ENCODE measurements at places on chromosomes 2 and 18.

DNA sequence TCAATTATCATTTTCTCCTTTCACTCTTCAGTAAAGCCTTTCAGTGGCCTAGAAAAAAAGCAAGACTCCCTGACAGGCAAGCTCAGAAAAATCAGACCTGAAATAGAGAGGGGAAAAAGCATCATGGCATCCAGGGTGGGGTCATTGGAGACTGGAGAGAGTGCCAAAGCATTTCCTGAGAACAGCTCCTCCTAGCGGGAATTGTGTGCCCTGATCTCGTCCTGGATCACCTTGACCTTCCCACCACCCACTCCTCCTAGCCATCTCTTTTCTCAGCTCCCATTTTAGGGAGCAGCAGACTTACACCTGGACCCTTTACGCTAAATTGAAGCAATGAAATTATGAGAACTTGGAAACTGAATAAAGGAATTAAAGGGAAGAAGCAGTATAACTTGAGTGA is 176.6 kb downstream of the VWC2L start:
- DNase-seq: no peak

DNA sequence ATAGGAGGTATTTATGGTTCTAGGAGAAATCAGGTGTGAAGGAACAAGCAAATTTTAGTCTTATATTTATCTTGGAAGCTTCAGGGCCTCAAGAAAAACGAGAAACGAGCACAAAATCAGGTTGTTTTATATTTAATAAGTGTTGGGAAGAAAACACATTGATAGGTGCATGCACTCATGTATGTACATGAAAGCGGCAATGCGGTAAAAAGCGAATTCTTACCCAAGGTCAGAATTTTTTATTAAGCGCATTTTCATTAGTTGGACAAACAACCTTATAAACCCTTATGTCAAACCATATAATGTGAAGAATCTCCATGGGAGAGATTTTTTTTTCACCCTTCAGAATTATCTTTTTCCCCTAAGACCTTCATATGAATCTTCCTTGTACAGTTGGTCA is 25.4 kb downstream of the SLC66A3 start:
- no peak for DNase-seq

- DNase-seq: no peak
These were observed 45.0 kb downstream of the WDR75 start for GRCh38 chr2:189486237-189486770.

- no peak for DNase-seq
These were observed 55.9 kb upstream of the EPAS1 start for GRCh38 chr2:46241344-46241743.

GRCh38 chr2:204544961-204545860 is at the start of gene PARD3B:
Gene PARD3B (plus strand): TSS chr2:204545475. CDS start chr2:204546000, 525 bp downstream.
- DNase-seq: no peak

- DNase-seq: no peak
These were observed 7.8 kb upstream of the ETAA1 start for GRCh38 chr2:67389286-67389685.

- no peak for DNase-seq
These were observed 338.3 kb downstream of the GULP1 start for GRCh38 chr2:188629753-188630527.

DNA sequence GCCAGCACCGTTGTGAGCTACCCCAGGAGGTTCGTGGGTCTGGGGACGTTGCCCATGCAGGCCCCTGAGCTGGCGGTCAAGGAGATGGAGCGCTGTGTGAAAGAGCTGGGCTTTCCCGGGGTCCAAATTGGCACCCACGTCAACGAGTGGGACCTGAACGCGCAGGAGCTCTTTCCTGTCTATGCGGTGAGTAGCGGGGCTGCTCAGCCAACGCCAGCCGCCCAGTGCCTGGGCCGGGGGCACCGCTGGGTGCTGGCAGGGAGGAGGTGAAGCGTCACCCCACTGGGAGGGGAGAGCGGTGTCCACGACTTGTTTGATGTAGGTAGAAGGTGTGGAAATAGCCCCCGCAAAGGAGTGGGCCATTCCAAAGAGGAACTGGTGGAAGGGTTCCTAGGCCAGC is 25.0 kb downstream of the ACMSD start:
- no peak for DNase-seq

GRCh38 chr2:99480390-99480789 is 9.4 kb downstream of the REV1 start:
- DNase-seq: no peak

- no peak for DNase-seq
These were observed 29.9 kb upstream of the STAT4 start for GRCh38 chr2:191180713-191181112.

- DNase-seq: no peak
These were observed 31.0 kb downstream of the NAT8 start for GRCh38 chr2:73611193-73611592.

GRCh38 chr2:240737512-240737911 is 45.8 kb downstream of the AQP12A start:
- no peak for DNase-seq

DNA sequence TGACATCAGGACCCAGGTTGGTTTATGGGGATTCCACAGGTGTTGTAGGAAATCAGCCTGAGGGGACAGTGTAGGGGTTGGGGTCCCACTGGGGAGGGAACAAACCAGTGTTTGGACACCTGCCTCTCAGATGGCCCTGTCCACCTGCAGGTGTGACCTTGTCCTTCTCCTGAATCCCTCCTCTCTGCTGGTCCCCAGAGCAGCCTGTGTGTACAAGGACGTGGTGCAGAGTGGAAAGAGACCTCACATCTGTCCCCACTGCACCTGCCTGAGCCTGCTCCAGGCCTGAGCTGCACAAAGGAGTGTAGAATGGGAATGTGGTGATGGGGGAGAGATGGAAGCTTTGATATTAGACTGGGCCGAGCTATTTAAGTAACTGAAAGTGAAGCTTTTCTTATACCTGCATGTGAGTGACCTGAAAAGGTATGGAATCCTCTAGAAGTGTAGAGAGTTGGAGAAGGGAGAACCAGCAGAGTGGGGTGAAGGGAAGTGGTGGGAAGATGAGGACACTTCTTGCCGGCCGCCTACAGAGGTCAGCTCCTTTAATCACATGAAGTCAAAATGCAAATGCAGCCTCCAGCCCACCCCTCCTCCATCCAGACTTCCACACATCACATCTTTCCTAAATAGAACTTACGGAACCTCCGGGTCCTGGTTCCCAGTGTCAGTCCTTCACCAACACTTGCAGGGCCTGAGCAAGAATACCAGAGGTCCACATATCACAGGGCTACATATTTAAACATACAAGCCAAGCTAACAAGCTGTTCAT is 89.3 kb upstream of the SMAD2 start:
- no peak for DNase-seq

DNA sequence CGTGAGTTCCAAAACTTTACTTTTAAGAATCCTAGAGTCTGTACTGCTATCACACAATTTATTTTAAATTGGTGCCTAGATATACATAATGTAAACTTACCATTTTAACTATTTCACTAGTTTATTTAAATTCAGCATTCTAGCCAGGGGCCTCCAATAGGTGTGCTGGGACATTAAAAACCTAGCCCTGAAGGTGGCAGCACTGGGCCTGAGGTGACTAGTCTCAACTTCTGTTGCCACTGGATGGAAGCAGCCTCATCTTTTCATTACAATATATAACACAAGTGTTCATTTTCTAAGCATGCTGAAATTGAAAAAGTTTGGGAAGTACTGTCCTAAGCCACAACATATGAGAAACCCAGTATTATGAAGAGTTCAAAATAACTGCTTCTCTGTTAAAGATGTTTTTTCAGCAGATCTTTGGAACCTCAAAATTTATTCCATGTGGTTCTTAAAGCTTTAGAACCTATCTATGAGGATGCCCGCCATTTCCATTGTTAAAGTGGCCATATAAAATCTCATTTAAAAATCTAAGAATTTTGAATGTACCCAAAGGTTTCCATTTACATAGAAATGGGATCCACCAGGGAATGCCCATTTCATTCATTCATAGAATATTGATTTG is 2.9 kb upstream of the RBBP8 start:
- DNase-seq: no peak

- DNase-seq: no peak
These were observed 617 bp downstream of the FOSL2 start for GRCh38 chr2:28393114-28393836.

DNA sequence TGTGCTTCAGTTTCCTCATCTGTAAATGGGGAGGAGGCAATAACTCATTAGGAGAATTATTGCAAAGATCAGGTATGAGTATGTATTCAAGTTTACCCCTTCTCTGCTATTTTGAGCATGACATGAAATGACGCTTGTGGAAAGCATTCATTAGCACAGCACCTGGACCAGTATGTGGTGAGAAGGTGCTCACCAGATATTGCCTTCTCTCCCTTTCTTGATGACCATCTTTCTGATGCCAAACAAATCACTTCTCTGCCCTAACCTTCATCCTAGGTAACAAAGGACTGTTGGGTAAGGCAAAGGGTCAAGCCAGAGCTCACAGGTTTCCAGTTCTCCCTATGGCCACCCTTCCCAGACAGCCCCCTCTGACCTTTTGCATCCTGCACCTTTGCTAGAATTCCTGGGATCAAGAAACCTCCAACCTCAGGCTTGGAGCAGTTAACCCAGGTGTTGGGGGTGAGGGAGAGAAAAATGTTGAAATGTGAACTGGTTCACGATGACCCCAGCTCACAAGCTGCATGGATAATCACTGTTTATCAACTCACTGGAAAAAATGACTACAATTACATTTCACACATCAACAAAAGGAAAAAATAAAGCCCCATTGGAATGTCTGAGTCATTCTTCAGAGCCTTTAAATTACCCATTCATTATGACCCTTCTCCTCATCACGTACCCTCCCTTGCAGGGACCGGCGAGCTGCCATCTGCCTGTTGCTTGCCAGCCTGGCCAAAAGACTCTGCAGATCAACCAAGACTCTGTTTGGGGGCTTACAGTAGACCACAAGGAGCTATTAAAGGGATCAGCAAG is 41.6 kb downstream of the LBH start:
- no peak for DNase-seq

DNA sequence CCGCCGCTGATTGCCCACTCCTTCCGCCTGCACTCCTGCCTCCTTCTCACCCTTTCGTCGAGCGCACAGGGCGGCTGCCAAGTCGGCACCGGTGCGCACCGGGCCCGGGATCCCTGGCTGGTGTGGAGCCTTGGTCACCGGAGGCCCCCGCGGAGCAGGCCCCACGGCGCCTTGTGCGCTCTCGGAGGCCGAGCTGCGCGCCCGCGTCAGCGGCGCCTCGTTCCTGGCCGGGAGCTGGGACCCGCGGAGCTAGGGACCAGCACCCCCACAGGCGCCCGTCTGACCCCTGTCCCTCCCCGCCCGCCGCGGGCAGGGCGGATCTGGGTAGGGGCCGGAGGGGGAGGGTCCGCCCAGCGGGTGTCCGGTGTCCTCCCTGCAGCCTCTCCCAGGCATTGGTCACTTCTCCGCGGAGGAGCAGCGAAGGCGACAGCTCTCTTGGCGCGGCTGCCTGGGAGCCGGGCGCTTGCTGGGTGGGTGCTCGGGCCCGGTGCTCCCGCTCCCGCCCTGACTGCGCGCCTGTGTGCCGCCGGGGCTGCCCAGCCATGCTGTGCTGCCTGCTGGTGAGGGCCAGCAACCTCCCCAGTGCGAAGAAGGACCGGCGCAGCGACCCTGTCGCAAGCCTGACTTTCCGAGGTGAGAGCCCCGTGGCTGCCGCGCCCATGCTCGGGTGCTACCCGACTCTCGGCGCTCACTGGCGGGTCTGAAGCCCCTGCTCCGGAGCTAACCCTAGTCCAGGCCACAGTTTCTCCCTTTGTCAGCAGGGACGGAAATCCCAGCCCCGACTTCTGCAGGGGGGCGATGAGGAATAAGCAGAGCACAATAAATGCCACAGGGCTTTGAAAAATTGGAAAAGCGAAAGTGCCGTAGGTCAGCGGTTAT is 13.2 kb downstream of the DYSF start:
- DNase-seq: no peak

GRCh38 chr18:76613053-76613754 is 118.2 kb upstream of the ZNF516 start:
- no peak for DNase-seq

DNA sequence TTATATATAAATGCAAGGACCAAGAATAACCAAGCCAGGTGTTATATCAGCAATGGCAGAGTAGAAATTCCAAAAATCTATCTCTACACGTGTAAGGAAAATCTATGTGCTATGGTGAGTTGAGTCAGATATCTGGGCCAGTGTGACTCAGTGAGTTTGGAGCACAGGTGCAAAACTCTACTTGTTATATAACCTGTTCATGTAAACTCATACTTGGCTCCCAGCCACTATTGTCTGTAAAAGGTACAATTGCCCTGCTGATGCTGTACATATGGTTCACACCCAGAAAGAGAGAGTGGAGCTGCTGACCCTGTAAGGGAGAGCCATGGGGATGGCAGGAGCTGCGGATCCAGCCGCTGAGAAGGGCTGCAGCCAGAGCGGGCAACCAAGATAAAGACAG is 112.0 kb downstream of the TRABD2A start:
- no peak for DNase-seq

GRCh38 chr18:79608999-79609461 is 70.6 kb upstream of the CTDP1 start:
- DNase-seq: no peak

DNA sequence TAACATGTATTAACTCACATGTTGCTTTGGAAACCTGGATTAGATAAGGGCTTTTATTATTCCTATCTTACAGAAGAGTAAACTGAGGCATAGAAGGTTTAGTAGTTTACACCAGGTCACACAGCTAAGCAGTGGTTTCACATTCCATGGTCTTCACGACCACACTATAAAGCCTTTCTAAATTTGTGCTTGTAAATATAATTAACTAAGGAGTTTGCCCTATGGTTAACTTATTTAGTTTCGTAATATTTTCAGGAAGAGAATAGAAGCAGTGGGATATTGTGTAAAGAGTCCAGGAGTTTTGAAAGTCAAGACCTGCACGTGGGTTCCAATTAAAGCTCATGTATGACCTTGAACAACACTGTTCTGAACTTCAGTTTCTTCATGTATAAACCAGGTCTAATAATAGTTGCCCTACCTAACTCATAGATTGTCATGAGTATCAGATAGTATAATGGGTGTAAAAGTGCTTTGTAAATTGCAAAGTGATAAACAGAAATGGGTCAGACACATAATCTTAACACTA is 19.5 kb upstream of the SOS1 start:
- no peak for DNase-seq

DNA sequence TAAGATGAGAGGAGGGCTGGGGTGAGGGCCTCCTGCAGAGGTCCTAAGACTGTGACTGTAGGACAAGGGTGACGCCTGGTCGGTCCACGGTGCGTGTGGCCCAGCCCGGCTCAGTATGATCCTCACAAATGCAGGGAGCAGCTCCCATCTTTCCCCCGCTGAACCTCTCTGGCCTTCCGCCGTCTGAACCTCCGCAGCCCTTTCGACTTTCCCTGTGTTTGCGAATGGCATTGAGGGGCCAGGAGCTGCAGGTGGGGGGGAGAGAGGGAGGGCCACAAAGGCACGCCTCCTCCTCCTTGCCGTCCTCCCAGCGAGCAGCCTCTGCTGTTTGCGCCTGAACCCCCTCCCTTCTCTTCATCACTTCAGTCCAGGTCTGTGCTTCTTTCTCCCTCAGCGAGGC is 68.6 kb upstream of the PXDN start:
- no peak for DNase-seq

GRCh38 chr18:34122724-34123334 is 101.9 kb downstream of the NOL4 start:
- DNase-seq: peak; percentile 23
